ENCODE measurements at places on chromosomes 13 and 19. TPM values are rescaled to one million over a fixed set of nuclear protein-coding genes. Genes with fewer than 3 reads are reported as not detected.
A peak's percentile ranks its signal among the peaks of the same experiment; 100 is the strongest.

The CYP4F11 gene
- 0.13 TPM for total RNA-seq

The ANGPTL4 gene
- total RNA-seq = 0.71 TPM

DNA sequence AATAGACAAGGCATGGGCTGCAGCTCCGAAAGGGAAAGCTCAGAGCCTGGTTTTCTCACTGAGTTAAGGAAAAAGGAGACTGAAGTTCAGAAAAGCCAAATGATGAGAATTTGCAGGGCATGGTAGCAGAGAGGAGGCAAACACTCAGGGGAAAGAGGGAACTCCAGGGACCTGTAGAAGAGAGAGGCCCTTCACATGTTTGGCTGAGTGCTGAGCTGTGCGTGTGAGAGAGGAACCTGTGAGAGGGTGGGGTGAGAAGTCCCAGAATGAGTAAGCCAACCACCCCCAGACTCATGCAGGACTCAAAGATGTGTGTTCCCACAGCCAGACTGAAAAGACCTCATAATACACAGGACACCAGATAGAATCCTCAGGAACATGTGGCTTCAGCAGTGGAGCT lies 2.8 kb upstream of the CRYL1 start:
- H3K4me1 ChIP-seq = peaks cover 3% of the 10 kb centered on the region
- no peak overlapping the region for H3K4me3 ChIP-seq
- DNase-seq = no peak
- no peak overlapping the region for H3K27ac ChIP-seq

The SPTBN4 gene
- 9.4 TPM for total RNA-seq

DNA sequence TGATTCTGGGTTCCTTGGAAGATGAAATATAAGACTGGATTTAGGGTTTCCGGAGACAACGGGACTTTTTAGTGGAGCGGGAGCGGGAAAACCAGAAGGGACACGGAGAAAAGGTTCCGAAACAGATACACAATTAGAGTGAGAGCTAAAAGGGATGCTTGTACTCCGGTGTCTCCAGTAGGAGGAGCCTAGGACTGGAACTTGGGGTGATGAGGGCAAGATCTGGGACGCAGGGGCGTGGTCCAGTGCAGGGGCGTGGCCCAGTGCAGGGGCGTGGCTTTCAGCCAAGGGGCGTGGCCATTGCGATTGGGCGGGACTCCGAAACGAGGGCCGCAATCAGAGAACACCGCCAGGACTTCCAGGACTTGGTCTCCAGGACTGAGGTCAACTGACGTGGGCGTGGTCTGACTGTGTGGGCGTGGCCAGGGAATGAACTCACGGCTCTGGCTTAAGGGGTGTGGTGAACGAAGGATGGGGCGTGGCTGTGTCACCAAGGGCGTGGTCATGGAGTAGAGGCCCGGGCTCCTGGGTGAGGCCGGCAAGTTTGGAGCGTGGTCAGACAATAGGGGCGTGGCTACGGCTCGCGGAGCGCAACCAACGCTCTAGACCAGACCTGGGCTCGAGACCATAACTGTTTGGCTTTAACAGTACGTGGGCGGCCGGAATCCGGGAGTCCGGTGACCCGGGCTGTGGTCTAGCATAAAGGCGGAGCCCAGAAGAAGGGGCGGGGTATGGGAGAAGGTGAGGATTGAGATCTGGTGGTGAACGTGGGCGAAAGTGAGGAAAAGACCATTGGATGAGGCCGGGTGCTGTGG lies at the start of gene DKKL1:
Gene DKKL1 (plus strand): TSS at position 610 of the 815 bp plus-strand sequence. CDS start 122 bp downstream, at position 732.
- DNase-seq = peak; percentile 100
- H3K36me3 ChIP-seq = no peaks in the 10 kb centered on the region
- no peaks in the 10 kb centered on the region for H3K27me3 ChIP-seq
- peak within 1 kb of the TSS; percentile 92 for H3K27ac ChIP-seq
- no peaks in the 10 kb centered on the region for H3K4me1 ChIP-seq

DNA sequence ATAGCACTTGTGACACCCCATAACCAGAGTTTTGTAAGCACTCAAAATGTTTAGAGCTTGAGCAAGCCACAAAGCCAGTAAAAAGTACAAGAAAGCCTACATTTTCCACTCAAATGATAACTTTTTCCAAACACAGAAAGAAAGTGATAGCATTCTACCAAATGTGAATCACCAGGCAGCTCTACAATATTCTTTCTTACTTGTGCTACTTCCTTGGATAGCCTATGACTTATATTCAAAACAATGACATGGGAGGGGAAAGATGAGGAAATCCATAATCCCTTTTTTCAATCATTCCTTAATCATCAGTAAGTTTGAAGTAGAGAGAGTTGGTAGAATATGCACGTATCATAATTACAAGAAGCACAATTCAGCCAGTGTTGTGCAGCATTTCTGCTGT lies 650.8 kb upstream of the PCDH9 start:
- H3K36me3 ChIP-seq = no peaks in the 10 kb centered on the region
- H3K4me1 ChIP-seq = no peaks in the 10 kb centered on the region
- no peak overlapping the region for H3K4me3 ChIP-seq
- H3K27ac ChIP-seq = no peak overlapping the region
- DNase-seq = no peak
